Chondrocyte (in vitro differentiated cells): ENCODE measurements at places on chromosomes 7 and 10.

DNA sequence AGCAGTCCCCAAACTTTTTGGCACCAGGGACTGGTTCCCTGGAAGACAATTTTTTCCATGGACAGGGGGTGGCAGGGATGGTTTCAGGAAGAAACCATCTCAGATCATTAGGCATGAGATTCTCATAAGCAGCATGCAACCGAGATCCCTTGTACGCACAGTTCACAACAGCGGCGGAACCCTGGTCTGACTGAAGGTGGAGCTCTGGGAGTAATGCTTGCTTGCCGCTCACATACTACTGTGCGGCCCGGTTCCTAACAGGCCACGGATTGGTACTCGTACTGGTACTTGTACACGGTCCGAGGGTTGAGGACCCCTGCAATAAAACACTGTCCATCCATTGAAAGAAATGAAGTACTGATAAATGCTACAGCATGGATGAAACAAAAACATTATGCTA lies 32.8 kb downstream of the MKRN1 start:
- DNase-seq, result no peak

DNA sequence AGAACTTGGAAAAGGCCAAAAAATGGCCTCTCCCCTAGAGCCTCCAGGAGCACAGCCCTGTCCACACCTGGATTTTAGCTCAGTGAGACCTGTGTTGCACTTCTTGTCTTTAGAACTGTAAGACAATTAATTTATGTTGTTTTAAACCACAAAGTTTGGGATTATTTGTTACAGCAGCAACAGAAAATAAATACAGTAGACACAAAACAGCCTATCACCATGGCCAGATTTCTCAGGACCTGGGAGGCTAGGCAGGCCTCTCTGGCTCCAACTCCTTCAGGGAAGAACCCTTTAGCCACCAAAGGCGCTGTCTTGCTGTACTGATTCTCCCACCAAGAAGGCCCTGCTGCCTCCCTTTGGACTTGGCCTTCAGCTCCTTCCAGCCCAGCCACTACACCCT lies 54.1 kb upstream of the PSAP start:
- no peak for DNase-seq

DNA sequence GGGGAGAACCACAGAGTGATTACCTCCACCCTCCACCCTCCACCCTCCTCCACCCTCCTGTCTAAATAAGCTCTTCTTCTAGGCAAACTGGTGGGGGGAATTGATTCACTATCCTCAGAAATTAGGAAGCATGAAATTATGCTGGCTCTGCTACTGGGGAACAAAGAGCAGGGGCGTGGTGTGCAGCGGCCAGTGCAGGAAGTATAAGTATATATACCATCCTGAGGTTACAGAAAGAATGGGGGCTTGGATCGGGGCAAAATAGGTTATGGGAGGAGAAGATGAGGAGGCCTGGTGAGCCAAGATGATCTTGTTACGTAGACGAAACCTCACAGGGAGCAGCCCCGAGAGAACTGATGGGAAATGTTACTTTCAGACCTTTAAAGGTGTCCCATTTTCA lies 49.1 kb downstream of the SYPL1 start:
- no peak for DNase-seq

GRCh38 chr7:138934861-138935260 lies 46.3 kb downstream of the KIAA1549 start:
- no peak for DNase-seq

DNA sequence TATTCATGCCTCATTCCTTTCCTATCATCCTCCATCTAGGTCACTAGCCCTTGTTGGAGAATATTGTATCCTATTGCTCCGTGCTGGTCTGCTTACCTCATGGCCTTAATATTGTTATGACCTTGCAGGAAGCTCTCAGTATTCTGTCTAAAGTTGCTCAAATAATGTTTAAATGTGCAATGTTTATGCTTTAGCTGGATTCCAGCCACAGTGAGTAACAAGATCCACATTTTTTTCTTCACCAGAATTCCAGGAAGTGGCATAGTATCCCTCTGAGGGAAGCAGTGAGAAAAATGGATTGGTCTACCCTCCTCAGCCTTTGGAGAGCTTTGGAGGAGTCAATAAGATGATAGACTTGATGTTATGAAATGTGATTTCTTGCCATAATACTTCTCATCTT lies 402.6 kb downstream of the NRG3 start:
- DNase-seq, result no peak

GRCh38 chr10:525565-526315 lies 163.7 kb downstream of the DIP2C start:
- DNase-seq, result peak; percentile 49

DNA sequence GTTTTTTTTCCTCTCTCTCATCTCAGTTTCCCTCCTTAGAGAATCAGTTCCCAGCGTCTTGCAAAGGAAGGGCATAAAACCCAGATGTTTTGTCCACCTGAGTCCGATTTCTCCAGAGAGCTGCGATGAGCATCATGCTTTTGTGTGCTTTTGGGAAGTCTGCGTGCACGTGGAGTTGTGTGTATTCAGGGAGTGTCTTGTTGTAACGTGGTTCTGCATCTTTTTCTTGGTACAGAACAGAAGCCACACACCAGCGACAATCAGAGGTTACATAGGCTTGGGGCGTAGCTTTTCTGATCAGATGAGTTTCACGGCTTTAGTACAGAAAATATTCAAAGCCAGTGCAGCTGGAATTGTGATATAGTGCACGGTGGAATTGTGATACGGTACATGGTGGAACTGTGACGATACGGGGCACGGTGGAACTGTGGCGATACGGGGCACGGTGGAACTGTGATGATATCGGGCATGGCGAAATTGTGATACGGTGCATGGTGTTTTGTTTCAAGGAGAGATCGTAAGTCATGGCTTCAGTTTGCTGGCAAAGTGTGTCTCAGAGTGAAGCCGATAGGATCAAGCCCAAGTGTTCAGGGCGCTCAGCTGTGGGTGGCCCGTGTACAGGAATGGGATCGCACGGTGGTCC lies 32.8 kb downstream of the FOXK1 start:
- DNase-seq, result no peak

DNA sequence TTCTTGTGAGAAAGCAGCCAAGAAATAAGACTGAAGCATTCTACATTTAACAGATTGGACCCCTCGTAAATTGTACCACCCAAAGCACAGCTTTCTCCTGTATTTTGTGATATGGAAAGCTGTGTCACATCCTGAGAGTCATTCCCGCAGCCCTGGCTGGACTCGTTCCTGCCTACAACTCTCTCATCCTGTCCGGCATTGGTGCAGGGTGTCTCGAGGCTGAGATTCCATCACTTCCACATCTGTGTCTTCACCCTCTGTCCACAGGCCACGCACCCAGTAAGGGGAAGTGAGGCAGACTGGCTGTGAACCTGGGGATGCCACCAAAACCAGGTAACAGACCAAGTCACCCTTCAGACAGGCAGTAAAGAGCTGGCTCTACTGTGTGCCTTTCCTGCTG lies 146.2 kb upstream of the KLF6 start:
- no peak for DNase-seq

DNA sequence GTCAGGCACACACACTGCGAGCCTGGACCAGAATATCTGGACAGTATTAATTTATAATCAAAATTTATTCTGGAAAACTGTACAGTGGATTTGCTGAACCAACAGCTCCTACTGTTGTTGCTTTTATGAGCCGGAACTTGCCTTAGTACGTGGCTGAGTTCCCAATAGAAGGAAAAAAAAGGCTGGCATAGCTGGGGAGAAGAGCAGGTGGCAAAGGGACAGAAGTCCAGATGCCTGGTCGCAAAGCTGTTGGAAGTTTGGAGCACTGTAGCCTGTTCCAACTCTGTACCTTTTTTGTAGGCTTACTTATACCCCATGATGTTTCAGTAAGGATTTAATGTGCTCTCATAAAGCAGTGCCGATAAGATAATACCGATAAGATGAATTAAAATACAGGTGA lies 333.8 kb downstream of the ABCA13 start:
- DNase-seq, result no peak

GRCh38 chr10:42781893-42782445 lies 626 bp upstream of the BMS1 start:
- no peak for DNase-seq

- DNase-seq, result no peak
Observed at GRCh38 chr7:80637911-80638765, at the start of gene CD36. CD36 (plus strand) TSS chr7:80638642; CDS start chr7:80646741, 8,099 bp downstream.

DNA sequence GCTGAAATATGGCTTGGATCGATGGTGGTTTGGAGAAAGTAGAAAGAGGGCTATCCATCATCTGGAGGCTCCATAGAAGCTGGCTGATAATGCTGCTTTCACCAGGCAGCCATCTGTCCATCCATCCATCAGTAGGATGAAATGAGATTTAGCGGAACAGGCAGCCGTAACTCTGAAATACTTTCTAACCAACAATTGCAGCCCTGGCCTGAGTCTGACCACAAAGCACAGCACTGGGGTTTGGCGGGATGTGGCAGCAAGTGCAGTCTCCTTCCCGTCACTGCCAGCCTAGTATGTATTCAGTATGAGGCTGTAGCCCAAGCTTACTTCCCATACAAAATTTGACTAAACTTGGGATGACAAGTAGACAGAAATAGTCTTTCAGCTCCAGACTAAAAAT lies 38.0 kb downstream of the R3HCC1L start:
- DNase-seq, result no peak

DNA sequence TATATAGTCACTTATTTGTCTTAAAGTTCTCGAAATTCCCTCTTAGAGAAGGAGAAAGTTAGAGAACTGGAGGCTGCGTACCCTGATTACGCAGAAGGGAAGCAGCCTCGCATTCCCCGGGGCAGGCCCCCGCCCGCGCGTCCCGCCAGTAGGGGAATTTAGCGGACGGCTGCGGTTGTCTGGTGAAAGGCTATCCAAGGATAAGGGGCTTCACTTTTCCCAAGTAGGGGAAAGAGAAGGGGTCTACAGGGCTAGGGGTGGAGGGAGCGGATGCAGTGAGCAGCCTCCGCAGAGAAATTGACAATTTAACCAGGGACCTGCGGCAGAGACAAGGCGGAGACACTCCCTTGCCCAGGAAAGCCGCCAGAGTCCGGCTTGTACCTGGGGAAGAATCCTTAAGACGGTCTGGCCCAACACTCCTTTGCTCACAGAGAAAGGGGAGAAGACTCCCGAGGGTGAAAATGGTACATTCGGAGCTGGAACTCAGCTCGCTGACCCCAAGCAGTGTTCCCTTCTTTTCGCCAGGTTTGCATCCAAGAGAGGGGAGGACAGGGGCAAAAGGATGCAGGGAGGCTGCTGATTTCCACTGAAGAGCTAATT lies 994 bp upstream of the MAGI2 start:
- peak; percentile 27 for DNase-seq

DNA sequence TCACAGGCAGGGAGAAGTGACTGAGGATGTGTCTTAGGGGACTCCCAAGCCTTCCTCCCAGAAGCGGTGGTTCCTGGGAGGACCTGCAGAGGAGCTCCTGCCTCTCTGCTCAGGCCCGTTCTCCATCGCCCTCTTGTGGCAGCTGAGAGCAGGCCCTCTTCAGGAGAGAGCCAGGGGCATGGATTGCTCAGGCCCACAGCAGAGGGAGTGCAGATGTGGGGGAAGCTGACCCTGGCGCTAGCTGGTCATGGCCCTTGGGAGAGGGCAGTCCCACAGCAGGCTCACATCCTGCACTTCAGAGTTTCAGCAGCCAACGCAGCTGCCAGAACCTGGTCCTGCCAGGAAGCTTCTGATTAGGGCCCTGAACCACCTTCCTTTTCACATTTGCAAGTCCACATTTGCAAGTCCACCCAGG lies 94.8 kb upstream of the TARP start:
- no peak for DNase-seq

GRCh38 chr10:96014473-96015102 lies 28.8 kb upstream of the CCNJ start:
- DNase-seq, result no peak

DNA sequence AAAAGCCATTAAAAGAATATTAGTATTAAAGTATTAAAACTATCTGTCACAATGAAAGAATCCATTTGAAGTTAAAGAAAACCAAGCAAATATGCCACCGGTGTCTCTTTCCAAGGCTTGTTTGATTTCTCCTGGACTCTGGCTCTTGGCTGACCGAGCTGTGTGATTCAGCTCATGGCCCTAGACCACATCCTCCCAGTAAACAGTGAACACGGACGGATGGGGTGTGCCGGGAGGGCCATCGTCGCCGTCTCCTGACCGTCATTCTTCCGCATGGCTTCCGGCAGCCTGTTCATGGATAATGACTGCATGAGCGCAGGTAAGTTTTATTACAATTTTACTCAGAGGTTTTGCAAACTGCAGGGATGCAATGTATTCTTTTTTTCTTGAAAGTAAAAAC lies 218.5 kb downstream of the DNAJB6 start:
- DNase-seq, result peak; percentile 49

GRCh38 chr10:100442548-100442947 lies 20.3 kb upstream of the WNT8B start:
- DNase-seq, result no peak
